ENCODE measurements at places on chromosomes 5 and 9.
A peak's percentile ranks its signal among the peaks of the same experiment; 100 is the strongest.

DNA sequence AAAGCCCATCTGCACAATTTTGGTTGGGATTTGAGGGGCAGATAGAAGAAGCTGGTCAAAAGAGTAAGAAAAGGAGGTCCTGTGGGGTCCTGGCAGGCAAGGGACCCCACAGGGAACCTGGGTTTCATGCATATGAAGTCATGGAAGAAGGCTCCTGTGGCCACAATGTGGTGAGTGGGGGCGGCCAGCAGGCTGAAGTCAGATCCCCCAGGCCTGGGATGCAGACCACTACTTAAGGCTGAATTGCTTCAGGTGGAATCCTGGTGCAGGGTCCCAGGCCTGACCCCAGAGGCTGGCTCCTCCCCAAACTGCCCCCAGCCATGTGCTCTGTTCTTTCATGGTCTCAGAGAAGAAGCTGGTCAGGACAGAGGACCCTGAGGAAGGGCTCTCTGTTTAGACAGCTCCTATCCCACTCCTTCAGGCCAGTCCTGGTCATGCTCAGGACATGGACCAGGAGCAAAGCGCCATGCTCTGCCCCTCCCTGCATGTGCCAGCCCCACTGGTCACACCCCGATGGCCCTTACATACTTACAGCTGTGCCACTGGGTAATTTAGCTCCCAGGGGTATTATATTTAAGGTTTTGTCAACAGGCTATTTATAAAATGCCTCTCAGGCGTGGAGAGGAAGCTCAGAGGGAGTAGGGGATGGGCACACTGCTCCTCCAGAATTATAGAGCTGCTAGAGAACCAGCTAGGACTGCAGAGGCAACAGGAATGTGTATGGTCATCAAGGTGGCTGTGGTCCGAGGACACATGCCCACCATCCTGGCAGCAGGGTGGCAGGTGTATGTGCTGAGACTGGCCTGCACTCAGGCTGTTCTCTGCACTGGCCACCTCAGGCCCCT is 33.4 kb downstream of the C5orf15 start:
- DNase-seq = no peak

DNA sequence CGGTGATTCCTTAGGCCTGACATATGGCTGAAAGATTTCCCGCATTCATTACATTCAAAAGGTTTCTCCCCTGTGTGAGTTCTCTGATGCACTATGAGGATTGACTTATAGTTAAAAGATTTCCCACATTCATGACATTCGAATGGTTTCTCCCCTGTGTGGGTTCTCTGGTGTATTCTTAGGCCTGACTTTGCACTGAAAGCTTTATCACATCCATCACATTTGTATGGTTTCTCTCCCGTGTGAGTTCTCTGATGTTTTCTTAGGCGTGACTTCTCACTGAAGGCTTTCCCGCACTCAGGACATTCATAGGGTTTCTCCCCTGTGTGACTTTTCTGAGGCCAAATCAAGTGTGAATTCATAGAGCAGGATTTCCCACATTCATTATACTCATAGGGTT is 35.8 kb downstream of the ZNF782 start:
- DNase-seq = no peak

DNA sequence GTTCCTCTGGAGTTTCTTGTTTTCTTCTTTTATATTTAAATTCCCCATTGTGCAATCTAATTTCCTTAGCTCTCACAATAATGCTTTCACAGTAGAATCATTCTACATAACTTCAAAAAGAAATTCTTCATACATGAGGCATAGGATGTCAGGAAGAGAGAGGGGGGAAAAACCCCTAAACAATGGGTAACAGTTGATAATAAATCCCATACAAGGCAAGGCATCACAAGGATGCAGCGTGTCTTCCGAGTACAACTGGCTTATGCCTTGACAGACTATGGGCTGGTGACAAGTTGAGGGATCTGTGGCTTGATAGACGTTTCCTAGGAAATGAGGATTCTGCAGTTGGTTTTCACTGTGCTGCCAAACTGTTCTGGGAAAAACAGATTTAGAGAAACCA is 247.4 kb downstream of the ARL15 start:
- DNase-seq = peak; percentile 2

DNA sequence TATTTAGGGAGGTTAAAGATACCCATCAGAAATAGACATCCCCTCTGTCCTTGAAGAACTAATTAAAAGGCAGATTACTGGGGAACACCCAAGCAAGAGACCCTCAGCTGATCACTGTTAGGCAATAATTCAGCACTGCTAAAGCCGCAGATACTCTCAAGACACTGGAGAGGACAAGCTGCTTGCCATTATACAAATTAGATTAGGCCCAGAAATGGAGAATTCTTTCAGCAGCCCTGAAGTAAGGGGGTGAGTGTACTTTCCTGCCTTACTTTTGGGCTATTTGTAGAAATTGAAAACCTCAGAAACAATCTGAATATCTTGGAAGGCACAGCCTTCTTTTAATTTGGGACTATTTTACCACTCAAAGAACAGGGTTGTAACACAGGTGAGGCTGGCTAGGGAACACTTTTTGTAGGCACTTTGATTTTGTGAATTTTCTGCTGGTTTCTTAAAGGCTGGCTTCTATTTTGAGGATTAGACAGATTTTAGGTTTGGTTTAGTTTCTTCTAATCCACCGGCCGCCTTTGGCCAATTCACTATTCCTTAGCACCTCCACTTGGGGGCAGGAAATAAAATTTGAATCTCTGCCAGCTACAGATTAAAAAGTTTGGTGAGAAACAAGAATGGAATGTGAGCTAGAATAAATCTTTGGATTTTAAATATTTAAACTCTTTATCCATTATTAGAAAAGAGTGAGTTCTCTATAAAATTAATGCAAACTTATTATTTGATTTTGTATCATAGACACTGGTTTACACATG is 106.0 kb downstream of the SMARCA2 start:
- peak; percentile 14 for DNase-seq

- DNase-seq = peak; percentile 86
Measured at GRCh38 chr9:95726756-95727155, 148.7 kb upstream of the ERCC6L2 start.

Data from COLO829 (cell line).